Lung (tissue), 17 donors: ENCODE measurements at places on chromosomes 12 and 14. TPM values are rescaled to one million over a fixed set of nuclear protein-coding genes. Genes with fewer than 3 reads are reported as not detected.
A peak's percentile ranks its signal among the peaks of the same experiment; 100 is the strongest.

DNA sequence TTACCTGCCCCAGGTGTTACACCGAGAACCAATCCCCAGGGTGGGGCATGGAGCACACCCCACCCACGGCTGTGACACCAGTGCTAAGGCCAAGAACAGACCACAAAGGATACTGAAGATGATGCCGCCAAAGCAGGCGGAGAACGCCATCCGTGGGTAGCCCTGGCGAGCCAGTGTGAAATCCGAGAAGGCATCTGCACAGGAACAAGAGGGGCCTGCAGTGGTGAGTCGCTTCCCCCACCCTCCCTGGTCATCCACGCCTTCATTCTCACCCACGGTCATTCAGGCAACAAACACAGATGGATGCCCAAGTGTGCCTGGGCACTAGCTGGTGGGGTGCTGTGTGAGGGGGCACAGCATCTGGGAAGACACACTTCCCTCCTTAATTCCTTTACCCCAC, 28.5 kb downstream of the SLC8B1 start:
- no peak for DNase-seq

DNA sequence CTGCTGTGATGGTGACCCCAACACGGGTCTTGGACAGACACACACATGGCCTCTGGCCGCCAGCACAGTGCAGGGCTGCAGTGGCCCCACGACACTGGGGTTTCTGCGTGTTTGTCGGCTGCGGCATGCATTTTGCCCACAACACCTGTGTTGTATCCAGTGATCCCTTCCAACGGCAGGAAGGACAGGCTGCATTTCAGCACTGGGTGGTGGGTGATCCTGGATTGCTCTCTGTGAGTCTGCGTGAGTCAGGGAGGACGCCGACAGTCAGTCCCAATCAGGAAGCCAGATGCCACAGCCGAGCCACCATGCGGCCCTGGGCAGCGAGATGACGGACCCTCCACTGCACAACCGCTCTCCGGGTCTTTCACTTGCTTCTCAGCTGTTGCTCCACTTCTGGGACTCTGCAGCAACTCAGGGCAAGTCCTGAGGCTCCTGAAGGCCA, 20.6 kb downstream of the LRTM2 start:
- no peak for DNase-seq

GRCh38 chr14:23816371-23816770, 137.2 kb upstream of the DHRS4 start:
- no peak for DNase-seq

GRCh38 chr14:99333214-99333613, 61.2 kb upstream of the BCL11B start:
- DNase-seq = no peak

DNA sequence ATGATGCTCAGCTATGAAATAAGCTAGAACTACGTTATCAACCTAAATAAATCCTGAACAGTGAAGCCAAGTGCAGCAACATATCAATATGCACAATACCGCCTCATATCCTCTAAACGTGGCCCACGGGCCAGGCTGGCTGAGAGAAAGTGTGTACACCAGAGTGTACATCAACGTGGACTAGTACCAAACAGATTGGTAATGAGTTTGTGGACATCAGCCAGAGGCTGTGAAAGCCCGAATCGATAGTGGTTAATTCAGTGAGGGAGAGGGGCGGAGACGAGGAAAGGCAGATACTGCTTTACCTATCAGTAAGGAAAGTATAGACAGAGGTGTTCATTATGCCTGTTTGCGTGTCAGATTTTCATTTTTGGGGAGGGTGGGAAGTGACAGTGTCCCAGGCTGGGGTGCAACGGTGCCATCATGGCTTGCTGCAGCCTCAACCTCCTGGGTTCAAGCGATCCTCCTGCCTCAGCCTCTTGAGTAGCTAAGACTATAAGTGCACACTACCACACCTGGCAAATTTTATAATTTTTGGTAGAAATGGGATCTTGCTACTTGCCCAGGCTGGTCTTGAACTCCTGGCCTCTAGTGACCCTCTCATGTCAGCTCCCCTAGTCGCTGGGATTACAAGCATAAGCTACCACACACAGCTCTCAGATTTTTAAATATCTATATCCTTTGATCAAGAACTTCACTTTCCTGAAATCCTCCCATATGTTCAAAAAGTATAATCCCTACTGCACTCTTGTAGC, 50.1 kb downstream of the ANAPC7 start:
- no peak for DNase-seq

- no peak for DNase-seq
These were observed 56.9 kb downstream of the LIN52 start for GRCh38 chr14:74141703-74142102.

DNA sequence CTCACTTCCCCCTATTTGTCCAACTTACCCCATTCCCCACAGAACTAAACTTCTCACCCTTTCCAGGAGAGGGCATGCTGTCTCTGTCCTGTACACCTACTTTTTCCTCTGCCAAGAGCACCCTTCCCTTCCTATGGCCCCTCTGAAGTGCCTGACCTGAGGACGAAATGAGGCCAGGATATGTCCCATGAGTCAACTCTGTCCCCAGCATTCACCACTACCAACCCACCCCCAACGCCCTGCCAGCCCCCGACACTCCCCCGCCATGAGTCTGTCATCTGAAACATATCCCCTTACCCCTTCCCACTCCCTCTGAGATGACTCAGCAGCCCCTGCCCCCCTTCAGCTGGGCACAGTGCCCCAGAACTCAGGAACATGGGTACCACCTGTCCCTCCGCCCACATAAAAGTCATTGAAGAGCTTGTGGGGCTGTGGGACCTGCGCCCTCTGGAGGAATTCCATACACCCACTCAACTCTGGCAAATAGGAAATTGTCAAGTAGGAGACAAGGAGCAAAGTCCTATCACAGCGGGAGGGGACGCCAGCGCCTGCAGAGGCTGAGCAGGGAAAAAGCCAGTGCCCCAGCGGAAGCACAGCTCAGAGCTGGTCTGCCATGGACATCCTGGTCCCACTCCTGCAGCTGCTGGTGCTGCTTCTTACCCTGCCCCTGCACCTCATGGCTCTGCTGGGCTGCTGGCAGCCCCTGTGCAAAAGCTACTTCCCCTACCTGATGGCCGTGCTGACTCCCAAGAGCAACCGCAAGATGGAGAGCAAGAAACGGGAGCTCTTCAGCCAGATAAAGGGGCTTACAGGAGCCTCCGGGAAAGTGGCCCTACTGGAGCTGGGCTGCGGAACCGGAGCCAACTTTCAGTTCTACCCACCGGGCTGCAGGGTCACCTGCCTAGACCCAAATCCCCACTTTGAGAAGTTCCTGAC, 26.3 kb downstream of the ITGA7 start:
- DNase-seq = peak; percentile 65

GRCh38 chr12:52847335-52848102, 1.3 kb downstream of the KRT78 start:
- no peak for DNase-seq

GRCh38 chr12:26135571-26135970, 10.7 kb upstream of the BHLHE41 start:
- no peak for DNase-seq

GRCh38 chr12:111584959-111585358, 14.2 kb downstream of the ATXN2 start:
- DNase-seq = no peak

DNA sequence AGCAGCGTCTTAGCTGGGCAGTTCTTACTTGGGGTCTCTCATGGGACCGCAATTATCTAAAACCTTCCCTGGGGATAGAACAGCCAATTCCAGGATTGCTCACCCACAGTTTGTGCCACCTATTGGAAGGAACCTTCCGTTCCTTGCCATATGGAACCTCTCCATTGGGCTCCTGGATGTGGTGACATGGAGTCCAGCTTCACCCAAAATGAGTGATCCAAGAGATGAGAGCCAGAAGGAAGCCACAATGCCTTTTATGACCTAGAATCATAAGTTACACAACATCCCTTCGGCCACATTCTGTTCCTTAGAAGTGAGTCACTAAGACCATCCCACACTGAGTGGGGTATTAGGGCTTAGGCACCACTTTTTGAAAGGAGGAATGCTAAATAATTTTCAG, 164.4 kb downstream of the FBXL14 start:
- peak; percentile 22 for DNase-seq

DNA sequence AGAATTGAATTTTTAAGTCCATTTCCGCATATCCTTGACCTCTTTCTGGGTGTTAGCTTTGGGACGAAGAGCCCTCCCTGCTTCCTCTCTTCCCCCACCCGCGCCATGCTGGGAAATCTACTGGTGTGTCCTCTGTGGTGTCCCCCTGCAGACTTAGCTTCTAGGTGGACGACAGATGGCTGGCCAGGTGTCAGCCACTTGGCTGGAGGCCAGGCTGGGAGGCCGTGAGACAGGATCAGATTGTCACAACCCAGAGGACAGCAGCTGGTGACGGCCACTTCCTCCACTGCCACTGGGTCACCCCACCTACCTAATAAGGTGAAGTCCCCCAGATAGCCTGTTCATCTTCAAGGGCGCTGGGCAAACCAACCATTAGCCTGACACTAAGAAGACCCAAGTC, 13.3 kb upstream of the DTX1 start:
- no peak for DNase-seq

DNA sequence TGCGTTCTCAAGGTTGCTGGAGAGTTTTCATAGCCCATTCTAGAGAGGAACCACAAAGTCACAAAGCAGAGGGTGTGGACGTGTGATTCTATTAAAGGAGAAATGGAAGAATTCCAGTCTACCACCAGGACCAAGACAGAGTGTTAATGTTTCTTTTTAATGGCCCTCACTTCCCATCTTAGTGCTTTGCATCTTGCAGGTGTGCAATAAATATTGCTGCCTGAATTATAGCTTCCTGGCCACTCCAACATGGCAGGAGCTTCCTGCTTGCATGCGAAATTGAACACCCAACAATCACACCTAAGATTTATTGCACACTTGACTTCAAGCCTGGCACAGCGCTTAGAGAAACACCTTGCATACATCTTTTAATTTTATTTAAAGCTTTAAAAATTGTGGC, 22.4 kb upstream of the PPP1CC start:
- DNase-seq = no peak

- no peak for DNase-seq
These were observed 18.0 kb downstream of the ACIN1 start for GRCh38 chr14:23076785-23077408.

DNA sequence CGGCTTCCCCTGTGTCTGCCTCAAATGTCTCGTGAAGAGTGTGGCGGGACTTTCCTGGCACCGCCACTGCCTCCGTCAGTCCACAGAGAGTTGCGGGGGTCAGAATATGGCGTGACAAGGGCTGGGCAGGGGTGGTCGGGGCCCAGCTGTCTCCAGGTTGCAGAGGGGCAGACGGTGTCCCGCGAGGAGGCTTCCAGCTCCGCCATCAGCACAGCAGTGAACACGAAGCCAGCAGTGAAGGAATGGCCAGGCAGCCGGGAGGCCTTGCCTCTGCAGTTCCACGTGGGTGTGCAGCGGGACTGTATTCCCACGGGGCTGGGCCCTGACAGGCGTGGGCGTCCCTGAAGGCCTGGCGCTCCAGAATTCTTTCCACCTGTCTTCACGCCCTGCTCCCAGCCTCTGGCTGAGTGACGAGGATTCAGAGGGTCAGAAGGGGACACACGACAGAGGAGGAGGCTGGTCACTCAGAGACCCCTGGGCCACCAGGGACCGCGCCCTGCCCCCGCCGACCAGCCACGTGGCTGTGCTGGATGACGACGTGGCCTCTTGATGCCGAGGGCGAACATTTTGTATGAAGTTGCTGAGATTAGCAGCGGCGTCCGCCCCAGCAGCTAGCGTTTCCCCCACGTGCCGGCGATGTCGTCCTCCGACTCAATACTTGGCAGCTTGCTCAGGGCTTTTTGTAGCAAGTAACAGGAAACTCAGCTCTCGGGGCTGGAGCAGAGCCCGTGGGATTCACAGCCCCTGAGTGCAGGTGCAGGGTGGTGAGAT, 25.0 kb upstream of the GALNT9 start:
- no peak for DNase-seq

- DNase-seq = no peak
These were observed 5.1 kb downstream of the TRMT61A start for GRCh38 chr14:103533999-103534575.

GRCh38 chr12:111788178-111788654, 21.5 kb downstream of the ALDH2 start:
- DNase-seq = peak; percentile 33

DNA sequence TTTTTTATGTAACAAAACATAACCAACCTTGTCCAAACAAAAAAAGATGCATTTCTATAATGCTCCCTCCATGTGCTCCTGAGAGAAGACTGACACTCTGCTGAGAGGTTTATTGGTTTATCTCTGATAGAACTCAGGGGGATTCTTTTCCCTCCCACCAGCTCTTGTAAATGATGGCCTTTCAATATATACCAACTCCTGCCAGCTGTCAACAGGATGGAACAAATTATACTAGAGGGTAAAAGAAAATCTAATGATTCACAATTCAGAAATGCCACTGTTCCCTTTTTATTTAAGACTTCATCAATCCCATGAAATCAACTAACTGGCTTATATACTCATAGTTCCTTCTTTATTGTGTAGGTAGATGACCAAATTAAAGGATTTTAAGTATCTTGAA, 25.4 kb downstream of the PSMC1 start:
- DNase-seq = no peak

DNA sequence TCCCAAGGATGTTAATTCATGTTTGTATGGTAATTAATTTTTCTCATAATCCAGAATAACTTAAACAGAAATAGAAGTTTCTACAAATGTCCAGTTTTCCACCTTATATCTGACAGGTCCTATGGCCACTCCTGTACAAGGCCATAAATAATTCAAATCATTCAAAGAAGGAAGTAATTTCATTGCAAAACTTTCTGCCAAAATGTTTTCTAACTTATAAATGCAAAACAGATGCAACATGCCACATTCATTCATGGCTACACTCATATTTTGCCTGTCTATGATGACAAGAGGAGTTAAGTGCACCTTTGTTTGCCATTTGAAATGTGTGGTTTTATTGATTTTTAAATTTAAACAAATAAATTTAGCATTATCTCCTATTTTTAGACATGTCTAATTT, 34.4 kb downstream of the ITPR2 start:
- DNase-seq = no peak

The GPR84 gene
- 0.73 TPM for polyA plus RNA-seq

The STAB2 gene
- 0.06 TPM for polyA plus RNA-seq

The HOXC6 gene
- 0.18 TPM for polyA plus RNA-seq

The KRT73 gene
- not detected for polyA plus RNA-seq

The AKAP3 gene
- polyA plus RNA-seq = 1.2 TPM

The IKZF4 gene
- polyA plus RNA-seq = 3.5 TPM

The ZC2HC1C gene
- 2.7 TPM for polyA plus RNA-seq

The RNF212B gene
- not detected for polyA plus RNA-seq

The TAS2R20 gene
- polyA plus RNA-seq = 0.16 TPM

The SLC6A12 gene
- polyA plus RNA-seq = 2.1 TPM

The NAV3 gene
- 1.6 TPM for polyA plus RNA-seq

The COCH gene
- 0.06 TPM for polyA plus RNA-seq

The C1QL4 gene
- not detected for polyA plus RNA-seq

The ULK1 gene
- 19.7 TPM for polyA plus RNA-seq

The CPM gene
- polyA plus RNA-seq = 66.6 TPM
